ENCODE measurements at places on chromosomes 1 and 21.
A peak's percentile ranks its signal among the peaks of the same experiment; 100 is the strongest.

- DNase-seq, result no peak
These were observed 5.4 kb downstream of the FOXO6 start for GRCh38 chr1:41366455-41367287.

- DNase-seq, result peak; percentile 86
These were observed 54.9 kb upstream of the DNAJC6 start for GRCh38 chr1:65254320-65255034.

DNA sequence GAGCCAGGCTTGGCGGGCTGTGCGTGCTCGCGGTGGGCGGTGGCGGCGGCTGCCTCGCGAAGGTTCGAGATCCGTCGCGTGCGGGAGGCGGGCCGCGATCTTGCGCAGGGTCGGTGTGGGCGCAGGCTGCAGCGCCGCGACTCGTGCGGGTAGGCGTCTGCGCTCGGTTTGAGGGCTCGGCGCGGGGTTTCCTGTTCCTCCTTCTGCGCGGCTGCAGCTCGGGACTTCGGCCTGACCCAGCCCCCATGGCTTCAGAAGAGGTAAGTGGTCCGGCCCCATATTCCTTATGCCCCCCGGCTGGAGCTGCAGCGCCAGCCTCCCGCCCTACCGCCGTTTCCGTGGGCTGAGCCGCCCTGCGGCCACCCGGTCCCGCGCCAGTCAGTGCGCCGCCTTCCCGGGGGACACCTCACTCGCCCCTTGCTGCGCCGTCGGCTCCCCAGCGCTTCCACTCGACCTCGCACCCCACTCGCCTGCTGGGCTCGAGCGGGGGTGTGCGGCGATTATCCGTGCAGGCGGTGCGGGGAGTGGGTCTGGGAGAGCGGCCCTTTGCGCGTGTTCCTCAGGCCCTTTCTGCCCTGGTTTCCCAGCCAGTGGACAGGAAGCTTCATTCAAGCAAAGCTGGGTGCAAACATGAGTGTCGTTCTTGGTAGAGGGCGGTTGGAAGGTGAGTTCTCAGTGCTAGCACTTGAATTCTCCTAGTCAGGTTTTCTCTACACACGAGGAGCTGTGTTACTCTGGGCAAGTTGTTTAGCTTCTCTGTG, at the start of gene CACYBP:
Gene CACYBP, plus strand, starts transcription at position 12 of the 761 bp plus-strand sequence. Its CDS starts 234 bp downstream, at position 246.
- DNase-seq, result no peak

DNA sequence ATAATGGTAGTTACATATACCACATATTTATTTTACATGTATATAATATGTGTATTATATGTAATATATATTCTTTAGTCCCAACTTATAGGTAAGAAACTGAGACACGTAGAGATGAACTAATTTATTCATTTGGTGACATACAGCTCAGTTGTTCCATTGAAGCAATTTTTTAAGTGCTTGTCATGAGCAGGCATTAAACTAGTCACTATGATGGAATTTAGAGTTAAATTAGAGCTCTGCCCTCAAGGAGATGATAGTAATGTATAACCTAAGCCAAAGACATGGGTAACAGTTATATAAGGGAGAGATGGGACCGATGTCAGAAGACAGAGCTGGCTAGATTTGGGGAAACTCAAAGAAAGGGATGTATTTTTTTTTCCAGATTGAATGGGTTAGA, 83.0 kb downstream of the ST6GALNAC5 start:
- DNase-seq, result no peak

DNA sequence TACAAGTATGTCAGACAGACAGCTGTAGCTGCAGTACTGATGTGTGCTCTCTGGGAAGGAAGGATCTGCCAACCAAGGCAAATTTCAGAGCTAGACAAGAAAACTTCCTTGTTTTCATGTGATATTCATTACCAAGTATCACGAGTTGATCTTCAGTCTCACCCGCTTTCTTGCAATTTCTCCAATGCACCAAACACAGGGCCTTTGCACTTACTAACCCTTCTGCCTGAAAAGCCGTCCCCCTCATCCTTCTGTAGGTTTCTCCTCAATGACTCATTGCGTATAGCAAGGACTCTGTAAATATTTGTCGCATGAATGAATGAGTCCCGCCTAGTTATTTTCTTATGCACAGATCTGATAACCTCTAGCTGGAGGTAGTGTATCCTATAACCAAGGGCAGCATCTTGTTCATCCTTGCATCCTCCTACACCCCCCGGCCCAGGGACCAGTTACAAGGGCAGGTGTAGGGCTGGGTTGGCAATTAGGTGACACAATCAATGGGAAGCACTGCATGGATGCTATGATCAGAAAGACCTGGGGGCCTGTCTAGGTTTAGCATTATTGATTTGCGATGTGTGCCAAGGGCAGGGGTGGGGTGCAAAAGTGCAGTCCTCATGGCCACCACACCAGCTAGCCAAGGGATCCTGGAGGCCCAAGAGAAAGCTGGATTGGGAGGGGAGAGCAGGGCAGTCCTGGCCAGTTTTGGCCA, 51.4 kb upstream of the GPR157 start:
- no peak for DNase-seq

DNA sequence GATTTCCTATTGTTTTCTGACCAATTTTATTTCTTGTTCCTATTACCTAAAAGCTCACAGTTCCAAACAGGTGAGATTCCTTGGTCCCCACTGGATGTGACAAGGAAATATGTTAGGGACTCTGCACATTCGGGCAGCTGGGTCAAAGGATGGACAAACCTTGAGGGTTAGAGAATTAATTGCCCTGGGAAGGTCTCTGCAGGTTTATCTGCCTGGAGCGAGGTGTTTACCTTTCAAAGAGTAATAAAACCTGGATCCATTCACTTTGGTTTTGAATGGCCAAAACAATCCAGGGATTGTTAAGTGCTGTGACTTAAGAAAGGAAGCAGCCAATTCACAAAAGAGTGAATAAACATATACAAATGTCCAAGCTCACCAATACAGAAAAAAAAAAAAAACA, 33.6 kb upstream of the RAB4A start:
- no peak for DNase-seq

- DNase-seq, result no peak
These were observed 318.3 kb downstream of the MATN1 start for GRCh38 chr1:30405081-30405480.

GRCh38 chr1:181485287-181486097, 2.2 kb downstream of the CACNA1E start:
- DNase-seq, result peak; percentile 50

GRCh38 chr1:170634293-170634692, 29.6 kb upstream of the PRRX1 start:
- no peak for DNase-seq

DNA sequence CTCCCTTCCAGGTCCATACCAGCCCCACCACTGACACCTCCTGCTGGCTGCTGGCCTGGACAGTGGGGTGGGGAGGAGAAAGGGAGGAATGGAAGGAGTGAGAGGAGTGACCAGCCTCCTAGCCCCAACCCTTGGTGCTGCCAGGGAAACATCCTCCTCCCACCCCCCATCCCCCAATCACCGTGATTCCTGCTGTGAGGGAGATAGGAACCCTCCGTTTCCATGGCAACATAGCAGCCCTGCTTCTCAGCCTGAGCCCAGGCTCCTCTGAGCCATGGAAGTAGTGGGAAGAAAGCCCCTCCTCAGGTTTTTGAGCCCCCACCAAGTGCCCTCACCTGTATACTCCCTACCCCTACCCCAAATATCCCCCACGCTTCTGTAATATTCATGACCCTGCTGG, 44.4 kb upstream of the SCMH1 start:
- no peak for DNase-seq

- DNase-seq, result no peak
These were observed 36.6 kb downstream of the SLC9A1 start for GRCh38 chr1:27118440-27118689.
